ENCODE measurements at places on chromosomes 12 and 14.

GRCh38 chr12:45575417-45575816, 154.1 kb upstream of the ARID2 start:
- H3K27ac ChIP-seq = no peak overlapping the region
- no peaks in the 10 kb centered on the region for H3K4me1 ChIP-seq
- H3K4me3 ChIP-seq = no peak overlapping the region
- DNase-seq = no peak

- no peaks in the 10 kb centered on the region for H3K27me3 ChIP-seq
- no peaks in the 10 kb centered on the region for H3K36me3 ChIP-seq
- no peak overlapping the region for H3K27ac ChIP-seq
- H3K4me1 ChIP-seq = peaks cover 5% of the 10 kb centered on the region
- no peak overlapping the region for H3K4me3 ChIP-seq
Measured at GRCh38 chr12:104749545-104749944, 208.5 kb downstream of the SLC41A2 start.

- no peaks in the 10 kb centered on the region for H3K4me1 ChIP-seq
- H3K4me3 ChIP-seq = no peak overlapping the region
- no peak overlapping the region for H3K27ac ChIP-seq
- H3K36me3 ChIP-seq = no peaks in the 10 kb centered on the region
- no peak for DNase-seq
Measured at GRCh38 chr12:90990611-90991010, 14.2 kb downstream of the EPYC start.

DNA sequence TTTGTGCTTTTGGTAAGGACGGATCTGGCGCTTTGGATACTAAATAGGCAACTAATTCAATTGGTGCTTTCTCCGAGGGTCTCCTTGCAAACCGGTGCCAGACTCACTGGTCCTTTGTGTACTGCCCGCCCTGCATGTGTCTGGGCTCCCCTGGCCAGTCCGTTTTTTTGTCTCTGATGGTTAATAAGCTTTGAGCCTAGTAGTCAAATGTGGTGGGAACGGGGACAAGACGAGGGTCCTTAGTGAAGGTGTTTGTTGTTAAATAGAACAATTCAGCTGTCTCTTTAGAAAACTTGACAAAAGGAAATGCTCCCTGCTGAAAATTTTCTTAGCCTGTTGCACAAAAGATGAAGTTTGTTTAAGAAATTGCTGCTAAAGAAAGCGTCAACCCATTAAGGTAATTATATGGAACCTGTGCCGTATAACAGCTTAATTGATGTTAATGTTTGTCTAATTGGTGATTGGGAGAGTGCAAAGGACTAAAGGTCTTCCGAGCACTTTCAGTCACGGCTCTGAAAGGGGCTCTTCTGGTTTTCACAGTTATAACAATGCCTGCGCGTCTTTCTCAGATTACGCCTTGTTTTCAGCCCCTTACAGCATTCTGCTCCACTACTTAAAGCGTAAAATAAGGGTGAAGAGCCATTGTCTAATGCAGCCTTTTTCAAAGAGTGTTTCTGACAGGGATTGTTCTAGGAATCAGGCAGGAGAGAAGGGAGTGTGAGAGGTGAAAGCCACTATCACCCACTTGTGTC, 537.4 kb downstream of the PRKD1 start:
- no peak overlapping the region for H3K4me3 ChIP-seq
- no peaks in the 10 kb centered on the region for H3K36me3 ChIP-seq
- H3K27ac ChIP-seq = no peak overlapping the region

- no peaks in the 10 kb centered on the region for H3K4me1 ChIP-seq
- no peak overlapping the region for H3K27ac ChIP-seq
- H3K36me3 ChIP-seq = no peaks in the 10 kb centered on the region
- no peak overlapping the region for H3K4me3 ChIP-seq
- DNase-seq = no peak
Measured at GRCh38 chr14:56797569-56798446, 12.5 kb downstream of the OTX2 start.

DNA sequence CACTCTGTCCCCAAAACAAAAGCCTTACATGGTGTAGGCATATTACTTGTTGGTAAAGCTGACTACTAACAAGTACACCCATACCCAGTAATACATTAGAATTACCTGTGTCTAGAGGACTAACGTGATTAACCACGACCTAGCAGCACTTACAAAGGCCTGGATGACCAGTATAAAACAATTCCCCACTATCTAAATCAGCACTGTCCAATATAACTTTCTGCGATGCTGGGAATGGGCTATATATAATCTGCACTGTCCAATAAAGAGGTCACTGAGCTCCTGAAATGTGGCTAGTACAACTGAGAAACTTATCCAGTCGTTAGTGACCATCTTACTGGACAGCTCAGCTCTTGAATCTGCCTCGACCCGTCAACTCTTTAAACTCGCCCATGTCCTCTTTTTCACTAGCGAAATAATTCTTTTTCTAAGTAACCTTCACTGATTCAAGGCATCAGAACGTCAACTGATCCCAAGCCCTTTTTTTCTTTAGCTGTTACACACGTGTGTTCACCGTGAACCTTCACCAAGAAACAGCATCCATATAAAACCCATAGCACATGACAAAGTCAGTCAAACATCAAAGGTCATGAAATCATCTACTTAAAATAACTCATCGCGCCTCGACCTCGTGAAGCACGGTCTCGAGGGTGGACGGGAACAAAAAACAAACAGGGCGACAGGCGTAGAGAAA, 905 bp upstream of the CIPC start:
- DNase-seq = no peak
- H3K27ac ChIP-seq = peak overlapping the region; percentile 57
- H3K4me3 ChIP-seq = peak overlapping the region; percentile 66
- peaks cover 27% of the 10 kb centered on the region for H3K4me1 ChIP-seq
- no peaks in the 10 kb centered on the region for H3K36me3 ChIP-seq

DNA sequence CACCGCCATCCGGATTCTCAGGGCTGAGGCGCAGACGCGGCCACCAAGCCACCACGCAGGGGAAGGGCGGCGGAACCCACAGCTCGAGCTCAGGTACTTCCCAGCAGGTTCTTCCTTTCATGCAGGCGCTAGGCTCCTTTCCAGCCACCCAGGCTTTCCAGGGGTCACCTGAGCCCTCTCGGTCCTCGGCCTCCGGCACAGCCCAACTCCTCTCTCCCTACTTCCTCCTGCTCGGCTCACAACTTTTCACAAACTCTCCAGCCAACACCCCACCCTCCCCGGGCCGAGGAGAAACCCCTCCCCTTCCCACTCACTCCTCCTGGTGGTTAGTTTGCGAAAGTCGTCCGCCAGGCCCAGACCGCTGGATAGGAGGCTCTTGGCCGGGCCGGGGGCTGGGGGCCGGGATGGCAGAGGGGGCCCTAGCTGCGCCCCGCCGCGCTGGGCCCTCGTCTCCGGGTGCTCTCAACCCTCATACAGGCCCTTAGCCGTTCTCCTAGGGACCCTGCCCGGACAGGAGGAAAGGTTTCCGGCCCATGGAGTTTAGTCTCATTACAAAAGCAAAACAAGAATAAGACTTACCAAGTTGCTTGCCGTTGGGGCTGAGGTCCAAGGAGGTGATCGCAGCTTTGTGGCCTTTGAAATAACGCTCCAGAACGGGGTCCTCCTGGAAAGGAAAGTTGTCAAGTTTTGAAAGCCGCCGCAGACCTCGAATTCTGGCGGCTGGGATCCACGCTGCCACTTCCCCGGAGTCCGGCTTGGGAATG, at the start of gene GALNT4:
Gene GALNT4 (minus strand): TSS at position 256 of the 764 bp plus-strand sequence. CDS start 247 bp downstream, at position 9.
- H3K4me1 ChIP-seq = peaks cover 32% of the 10 kb centered on the region
- H3K4me3 ChIP-seq = peak within 1 kb of the TSS; percentile 16
- peak within 1 kb of the TSS; percentile 35 for H3K27ac ChIP-seq
- DNase-seq = peak; percentile 92

DNA sequence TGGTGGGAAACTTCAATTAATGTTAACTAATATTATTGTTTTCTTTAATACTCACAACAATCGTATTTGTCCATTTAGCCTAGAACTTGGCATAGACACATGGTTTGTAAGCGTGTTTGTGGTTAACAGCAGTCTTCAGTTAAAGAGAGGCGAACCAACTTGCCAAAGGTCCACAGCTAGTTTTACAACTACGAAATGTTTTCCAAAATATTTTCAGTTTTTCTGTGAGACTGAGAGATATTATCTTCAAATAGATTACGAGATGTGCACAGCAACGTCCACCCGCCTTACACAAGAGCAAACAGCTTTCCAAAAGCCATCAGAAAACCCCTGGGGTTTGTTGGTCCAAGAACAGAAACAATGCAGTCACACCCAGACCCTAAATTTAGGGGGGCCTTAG, 58.6 kb upstream of the RASSF3 start:
- DNase-seq = no peak
- H3K36me3 ChIP-seq = no peaks in the 10 kb centered on the region
- no peaks in the 10 kb centered on the region for H3K4me1 ChIP-seq
- no peak overlapping the region for H3K27ac ChIP-seq
- H3K27me3 ChIP-seq = peaks cover 2% of the 10 kb centered on the region

DNA sequence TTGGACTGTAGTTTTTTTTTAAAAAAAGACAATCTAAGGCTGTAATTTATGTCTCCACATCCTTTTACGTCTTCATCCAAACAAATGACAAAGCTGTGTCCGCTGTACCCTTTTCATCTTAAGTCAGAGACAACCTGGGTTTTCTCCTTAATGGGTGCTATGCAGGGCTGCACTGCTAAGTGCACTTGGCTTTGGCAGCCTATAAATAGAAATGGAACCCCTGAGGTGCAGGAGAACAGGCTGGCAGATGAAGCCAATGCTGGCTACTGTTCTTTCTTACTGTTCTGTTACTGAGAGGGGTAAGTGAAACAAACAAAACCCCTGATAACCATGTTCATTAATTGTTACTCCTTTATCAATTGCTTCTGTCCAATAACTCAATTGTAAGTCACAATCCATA, 47.1 kb upstream of the KICS2 start:
- H3K36me3 ChIP-seq = no peaks in the 10 kb centered on the region
- no peaks in the 10 kb centered on the region for H3K27me3 ChIP-seq
- no peak overlapping the region for H3K4me3 ChIP-seq
- no peak overlapping the region for H3K27ac ChIP-seq
- no peaks in the 10 kb centered on the region for H3K4me1 ChIP-seq

DNA sequence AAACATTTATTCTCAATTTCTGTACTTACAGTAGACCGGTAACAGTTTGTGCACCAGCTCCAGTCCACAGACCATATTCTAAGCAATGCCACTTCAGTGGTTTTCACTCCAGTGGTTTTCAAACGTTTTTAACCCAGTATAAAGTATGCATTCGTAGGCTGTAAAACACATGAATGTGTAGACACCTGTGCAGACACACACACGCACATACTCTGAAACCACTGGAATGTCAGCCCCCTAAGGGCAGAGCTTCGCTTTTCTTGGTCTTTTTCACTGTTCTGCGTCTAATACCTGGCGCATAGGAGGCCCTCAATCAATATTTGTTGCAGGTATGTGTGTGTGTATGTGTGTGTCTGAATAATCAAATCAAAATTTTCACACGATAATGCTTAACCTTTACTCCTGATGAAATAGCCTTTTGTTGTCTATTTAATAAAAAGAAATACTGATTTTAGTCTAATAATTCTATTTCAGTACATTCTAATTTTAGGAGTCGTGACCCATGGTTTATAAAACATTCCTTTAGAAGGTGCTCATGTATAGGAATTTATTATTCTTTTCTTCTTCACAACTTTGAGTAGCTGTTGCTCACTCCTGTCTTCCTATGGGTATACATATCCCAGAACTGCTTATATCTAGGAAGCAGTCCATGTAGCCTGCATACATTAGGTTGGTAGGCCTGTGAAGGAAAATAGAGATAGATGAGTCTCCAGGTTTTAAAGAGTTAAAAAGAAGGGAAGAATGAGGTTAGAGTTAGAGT, 73.6 kb upstream of the REP15 start:
- no peak for DNase-seq
- H3K4me1 ChIP-seq = peaks cover 73% of the 10 kb centered on the region
- no peaks in the 10 kb centered on the region for H3K27me3 ChIP-seq
- H3K4me3 ChIP-seq = no peak overlapping the region

GRCh38 chr12:74896186-74896585, 313.5 kb downstream of the KCNC2 start:
- H3K36me3 ChIP-seq = no peaks in the 10 kb centered on the region
- peaks cover 3% of the 10 kb centered on the region for H3K4me1 ChIP-seq
- DNase-seq = no peak
- H3K27ac ChIP-seq = no peak overlapping the region
- H3K4me3 ChIP-seq = no peak overlapping the region
- H3K27me3 ChIP-seq = no peaks in the 10 kb centered on the region

DNA sequence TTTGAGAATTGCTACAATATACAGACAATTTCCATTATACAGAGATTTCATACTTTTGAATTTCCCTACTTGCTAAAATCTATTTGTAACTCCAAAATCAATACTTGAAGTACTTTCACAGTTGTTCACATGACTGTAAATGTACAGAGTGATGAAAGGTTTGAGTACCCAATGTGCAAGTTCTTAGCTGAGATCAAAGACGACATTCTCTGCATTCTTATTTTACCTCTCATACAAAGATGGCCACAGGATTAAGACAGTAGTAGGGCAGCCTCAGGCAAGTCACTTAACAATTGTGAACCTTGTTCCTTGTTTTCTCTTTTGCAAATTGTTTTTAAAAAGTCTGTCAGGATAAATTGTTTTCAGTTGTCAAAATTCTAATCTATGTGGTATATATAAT, 255.9 kb upstream of the KITLG start:
- DNase-seq = no peak
- H3K4me1 ChIP-seq = no peaks in the 10 kb centered on the region
- no peak overlapping the region for H3K4me3 ChIP-seq
- no peaks in the 10 kb centered on the region for H3K36me3 ChIP-seq

GRCh38 chr14:60225265-60225664, 23.8 kb upstream of the PPM1A start:
- H3K4me3 ChIP-seq = no peak overlapping the region
- H3K27ac ChIP-seq = no peak overlapping the region
- no peaks in the 10 kb centered on the region for H3K27me3 ChIP-seq
- no peaks in the 10 kb centered on the region for H3K4me1 ChIP-seq
- no peaks in the 10 kb centered on the region for H3K36me3 ChIP-seq

DNA sequence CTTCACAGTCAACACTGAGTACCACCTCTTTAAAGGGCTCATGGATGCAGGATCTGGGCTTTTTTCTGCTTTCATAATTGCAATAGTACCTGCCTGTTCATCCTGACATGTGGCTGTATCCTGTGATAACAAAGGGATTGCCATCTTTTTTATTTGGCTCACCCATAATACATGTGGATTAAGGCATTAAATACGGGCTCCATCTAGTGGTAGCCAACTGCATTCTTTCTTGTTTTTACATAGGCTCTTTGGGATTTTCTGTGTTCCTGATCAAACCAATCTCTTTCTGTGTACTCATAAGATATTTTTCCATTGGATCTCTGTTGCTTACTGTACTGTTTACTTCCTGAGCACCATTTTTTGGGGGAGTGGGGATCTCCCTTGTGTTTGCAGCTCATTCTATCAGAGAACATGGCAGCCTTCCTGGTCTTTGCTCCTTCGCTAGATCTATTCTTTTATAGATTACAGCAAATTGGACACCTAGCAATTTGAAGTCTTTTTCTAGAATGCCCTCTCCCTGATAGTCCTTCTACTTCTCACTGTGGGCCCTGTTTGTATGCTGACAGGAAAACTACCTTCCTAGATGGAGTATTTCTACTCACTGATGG, 723.4 kb upstream of the MDGA2 start:
- H3K4me1 ChIP-seq = no peaks in the 10 kb centered on the region
- H3K27me3 ChIP-seq = no peaks in the 10 kb centered on the region
